ENCODE measurements at places on chromosomes 5 and 9. TPM values are rescaled to one million over a fixed set of nuclear protein-coding genes. Genes with fewer than 3 reads are reported as not detected.

The PDGFRB gene
- 19.9 TPM for polyA plus RNA-seq

The NUTM2F gene
- not detected for polyA plus RNA-seq

The SLC45A2 gene
- not detected for polyA plus RNA-seq

The CCDC180 gene
- 0.79 TPM for polyA plus RNA-seq

The IL13 gene
- not detected for polyA plus RNA-seq

The PNPLA7 gene
- 7.7 TPM for polyA plus RNA-seq

The LHX3 gene
- polyA plus RNA-seq, result not detected

The HACD4 gene
- 0.21 TPM for polyA plus RNA-seq

The SLC1A3 gene
- polyA plus RNA-seq, result 10.3 TPM

The DMRT3 gene
- 0.07 TPM for polyA plus RNA-seq

The KIF4B gene
- 0.01 TPM for polyA plus RNA-seq

The SMIM33 gene
- polyA plus RNA-seq, result not detected

The NCS1 gene
- 5.0 TPM for polyA plus RNA-seq

The SLC34A1 gene
- not detected for polyA plus RNA-seq
